ENCODE measurements at places on chromosomes 11 and 22.

DNA sequence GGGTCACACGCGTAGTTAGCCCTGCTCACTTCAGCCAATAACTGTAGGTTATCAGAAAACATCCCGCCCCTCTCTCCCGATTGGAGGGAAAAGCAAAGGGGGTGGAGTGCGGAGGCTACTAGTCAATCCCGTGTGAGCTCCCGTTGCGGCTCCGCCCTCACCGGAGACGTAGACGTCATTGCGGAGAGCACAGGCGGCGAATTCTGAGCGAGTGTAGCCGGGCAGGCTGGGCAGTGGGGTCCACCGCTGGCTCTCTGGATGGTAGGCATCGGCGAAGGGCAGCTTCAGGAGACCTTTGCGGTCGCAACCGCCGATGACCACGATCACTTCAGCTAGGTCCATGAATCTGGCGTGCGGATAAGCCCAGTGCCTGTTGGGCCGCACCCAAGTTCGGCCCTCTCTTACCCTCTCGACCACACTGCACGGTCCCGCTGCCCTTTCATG is 4.7 kb downstream of the KLHL35 start:
- DNase-seq = peak; percentile 69

DNA sequence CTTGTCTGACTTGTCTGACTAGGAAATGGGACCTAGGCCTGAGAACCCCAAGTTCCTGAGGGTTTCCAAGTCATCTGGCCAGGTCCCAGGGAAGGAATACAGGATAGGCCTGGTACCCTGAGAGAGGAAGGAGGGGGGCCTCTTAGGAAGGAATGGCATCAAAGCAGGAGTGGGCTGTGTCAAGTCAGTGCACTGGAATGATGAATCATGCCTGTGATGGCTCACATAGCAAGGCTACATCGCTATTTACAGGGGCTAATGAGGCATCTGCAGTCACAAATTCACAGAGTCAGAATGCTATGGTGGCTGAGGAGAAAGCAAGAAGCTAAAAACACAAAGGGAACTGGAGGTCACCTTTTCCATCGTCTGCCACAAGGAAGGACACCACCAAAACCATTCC is 247.3 kb downstream of the NXPE2 start:
- no peak for DNase-seq

DNA sequence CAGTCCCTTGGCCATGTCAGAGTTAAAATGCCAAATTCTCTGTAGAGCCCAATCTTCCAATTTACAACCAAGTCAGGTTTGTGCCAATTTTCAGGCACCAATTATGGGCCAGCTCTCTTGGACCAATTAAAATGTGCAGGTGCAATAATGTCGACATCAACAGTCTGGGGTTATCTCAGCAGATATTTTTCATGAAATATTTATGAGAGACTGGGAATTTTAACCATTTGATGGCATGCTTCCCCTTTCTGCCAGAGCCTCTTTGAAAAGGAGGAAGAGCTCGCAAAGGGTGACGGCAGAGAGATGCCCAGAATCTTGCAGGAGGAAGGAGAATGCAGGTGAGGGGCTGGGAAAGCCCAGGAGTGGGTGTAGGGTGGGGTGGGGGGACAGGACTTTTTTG is 100.8 kb upstream of the SYT13 start:
- DNase-seq = no peak

- DNase-seq = no peak
Measured at GRCh38 chr11:117734601-117735024, 62.4 kb downstream of the DSCAML1 start.

DNA sequence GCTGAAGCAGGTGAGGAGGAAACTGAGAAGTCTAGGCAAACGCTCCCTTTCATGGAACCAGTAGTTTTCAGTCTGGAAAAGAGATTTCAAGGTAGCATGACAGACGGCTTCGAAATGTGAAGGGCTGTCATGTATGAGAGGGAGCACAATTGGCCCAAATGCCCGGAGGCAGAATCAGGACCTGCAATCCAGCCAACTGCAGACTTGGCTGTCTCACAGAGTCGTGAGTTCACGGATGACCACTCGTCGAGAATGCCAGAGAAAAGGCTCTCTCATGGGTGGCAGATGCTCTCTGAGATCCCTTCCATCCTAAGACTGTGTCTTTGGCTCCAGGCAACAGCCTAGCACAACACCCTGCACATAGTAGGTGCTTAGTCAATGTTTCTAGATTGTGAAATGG is 134.8 kb downstream of the DSCAML1 start:
- DNase-seq = no peak

Data from stimulated activated CD8-positive, alpha-beta memory T cell treated with anti-CD3 and anti-CD28 coated beads, Interleukin-2, amount 100 ng/mL, for 48 hours (primary cell).